Transverse colon (tissue), 4 donors: ENCODE measurements at places on chromosomes 16 and 17. TPM values are rescaled to one million over a fixed set of nuclear protein-coding genes. Genes with fewer than 3 reads are reported as not detected.

GRCh38 chr17:2957631-2958286 lies 105.6 kb downstream of the OR1D5 start:
- no peak for DNase-seq

GRCh38 chr16:83771306-83771942 lies 36.4 kb upstream of the HSBP1 start:
- no peak for DNase-seq

DNA sequence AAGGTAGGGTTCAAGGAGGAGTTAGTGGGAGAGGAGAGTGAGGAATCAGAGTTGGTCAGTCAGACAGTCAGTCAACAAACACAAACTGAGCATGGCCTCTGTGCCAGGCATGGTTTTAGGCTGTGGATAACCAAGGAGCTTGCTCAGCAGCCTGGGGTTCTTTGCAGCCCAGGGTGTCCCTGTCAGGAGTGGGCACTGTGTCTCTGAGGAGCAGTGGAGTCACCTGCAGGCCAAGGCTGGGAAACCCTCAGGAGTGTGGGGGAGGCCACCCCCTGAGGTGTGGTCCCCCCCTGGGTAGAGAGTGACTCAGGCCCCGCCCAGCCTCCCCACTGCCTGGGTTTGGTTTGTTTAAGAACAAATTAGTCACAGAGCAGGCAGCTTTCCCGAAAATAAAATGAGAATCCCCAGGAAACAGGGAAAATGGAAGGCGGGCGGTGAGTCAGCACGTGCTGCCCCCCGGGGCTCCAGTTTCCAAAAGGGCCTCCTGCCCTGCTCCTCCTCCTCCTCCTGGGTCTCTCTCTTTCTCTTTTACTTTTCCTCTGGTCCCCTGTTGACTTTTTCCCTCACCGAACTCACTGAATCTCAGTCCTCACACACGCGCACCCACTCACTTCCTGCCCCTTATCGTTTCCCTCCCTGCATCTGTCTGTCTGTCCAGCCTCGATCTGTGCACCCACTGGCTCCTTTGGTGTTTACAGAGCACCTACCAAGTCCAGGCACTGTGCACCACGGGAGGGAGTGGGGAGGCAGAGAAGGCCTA lies 44.3 kb downstream of the SOCS3 start:
- DNase-seq: peak; percentile 83

DNA sequence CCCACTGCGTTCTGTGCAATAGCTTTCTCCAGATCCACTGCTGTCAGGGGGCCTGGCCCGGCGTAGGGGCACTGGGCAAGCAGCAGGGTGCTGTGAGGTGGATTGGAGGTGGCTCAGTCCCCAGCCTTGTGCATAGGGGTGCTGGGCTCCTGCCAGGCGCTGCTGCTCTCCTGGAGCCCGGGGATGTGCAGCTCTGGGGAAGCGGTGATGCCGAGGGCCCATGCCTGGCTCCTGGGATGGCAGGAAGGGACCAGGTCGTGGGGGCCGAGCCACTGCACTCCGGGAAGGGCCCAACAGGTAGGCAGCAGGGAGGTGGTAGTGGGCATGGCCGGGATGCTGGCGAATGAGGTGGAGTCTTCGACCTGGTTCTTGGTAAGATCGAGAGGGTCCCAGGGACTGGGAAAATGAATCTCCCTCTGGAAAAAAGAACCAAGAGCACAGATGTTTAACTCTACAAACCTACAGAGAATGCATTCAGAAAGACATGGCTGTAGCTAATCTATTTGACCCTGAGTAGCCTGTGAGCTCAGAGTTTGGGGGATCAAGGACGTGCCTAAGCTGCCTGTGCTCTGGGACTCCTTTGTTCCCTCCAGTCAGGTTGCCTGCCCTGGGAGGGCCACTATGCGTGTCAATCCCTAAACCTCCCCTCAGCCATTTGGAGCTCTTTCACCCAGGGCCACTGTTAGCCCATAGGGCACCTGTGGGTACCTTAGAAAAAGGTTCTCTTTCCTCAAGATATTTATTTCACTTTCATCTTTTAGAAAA lies 6.6 kb upstream of the SUPT4H1 start:
- no peak for DNase-seq

DNA sequence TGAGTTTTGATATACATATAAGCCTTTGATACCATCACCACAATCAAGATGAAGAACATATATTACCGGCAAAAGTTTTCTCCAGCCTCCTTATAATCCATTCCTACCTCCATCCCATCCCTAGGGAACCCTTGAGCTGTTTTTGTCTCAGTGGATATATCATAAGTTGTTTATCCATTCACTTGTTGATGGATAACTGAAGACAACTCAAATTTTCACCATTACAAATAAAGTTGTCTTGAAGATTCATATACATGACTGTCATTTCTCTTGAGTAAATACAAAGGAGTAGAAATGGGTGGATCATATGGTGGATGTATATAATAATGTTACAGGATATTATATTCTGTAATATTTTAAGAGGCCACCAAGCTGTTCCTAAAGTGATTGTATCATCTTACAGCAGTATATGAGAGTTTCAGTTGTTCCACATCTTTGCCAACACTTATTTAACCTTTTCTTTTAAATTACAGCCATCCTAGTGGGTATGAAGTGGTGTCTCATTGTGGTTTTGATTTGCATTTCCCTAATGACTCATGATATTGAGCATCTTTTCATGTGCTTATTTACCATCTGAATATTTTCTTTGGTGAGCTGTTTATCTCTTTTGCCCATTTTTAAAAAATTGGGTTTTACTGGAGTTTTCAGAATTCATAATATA lies 17.4 kb downstream of the NF1 start:
- DNase-seq: no peak

DNA sequence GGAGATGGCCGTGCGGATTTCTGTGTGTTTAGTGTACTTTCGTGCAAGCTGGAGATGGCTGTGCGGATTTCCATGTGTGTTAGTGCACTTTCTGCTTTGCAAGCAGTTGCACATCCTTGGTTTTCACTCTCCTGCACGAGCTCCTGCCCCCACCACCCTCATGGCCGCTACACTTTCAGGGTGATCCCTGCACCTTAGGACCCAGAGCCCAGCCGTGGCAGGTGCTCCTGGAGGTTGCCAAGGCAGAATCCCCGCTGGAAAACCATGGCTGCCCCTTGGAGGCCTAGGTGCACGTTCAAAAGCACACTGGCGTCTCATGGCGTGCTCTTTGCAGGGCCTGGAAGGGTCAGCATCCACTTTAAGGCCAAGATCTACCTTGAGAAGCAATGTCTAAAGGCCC lies 311.0 kb upstream of the TNRC6C start:
- no peak for DNase-seq

GRCh38 chr17:55285340-55286301 lies 20.9 kb downstream of the HLF start:
- peak; percentile 87 for DNase-seq

GRCh38 chr16:56300891-56301850 lies 109.9 kb downstream of the GNAO1 start:
- no peak for DNase-seq

DNA sequence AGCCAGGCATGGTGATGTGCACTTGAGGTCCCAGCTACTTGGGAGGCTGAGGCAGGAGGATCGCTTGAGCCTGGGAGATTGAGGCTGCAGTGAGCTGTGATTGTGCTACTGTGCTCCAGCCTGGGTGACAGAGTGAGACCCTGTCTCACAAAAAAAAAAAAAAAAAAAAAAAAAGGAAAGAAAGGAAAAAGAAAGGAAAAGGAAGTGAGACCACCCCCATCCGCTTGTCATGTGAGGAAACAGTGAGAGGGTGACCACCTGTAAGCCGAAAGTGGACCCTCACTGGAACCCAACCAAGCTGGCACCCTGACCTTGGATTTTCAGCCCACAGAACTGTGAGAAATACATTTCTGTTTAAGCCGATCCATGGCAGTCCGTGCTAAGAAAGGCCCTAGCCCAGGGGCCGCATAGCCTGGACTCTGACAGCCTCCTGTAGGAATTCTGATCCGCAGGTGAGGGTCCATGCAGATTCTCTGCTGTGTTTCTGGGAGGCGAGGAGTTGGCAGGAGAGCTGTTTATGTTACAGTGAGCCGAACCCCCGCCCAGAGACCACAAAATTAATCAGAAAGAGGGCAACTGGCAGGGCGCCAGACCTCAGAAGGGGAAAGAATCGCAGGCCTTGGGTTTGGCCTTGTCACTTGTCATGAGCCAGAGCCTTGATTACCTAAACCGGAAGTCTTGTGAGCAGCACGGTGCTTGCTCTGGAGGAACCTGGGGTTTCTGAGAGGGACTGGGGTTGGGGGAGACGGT lies 945 bp downstream of the SGSH start:
- peak; percentile 87 for DNase-seq

DNA sequence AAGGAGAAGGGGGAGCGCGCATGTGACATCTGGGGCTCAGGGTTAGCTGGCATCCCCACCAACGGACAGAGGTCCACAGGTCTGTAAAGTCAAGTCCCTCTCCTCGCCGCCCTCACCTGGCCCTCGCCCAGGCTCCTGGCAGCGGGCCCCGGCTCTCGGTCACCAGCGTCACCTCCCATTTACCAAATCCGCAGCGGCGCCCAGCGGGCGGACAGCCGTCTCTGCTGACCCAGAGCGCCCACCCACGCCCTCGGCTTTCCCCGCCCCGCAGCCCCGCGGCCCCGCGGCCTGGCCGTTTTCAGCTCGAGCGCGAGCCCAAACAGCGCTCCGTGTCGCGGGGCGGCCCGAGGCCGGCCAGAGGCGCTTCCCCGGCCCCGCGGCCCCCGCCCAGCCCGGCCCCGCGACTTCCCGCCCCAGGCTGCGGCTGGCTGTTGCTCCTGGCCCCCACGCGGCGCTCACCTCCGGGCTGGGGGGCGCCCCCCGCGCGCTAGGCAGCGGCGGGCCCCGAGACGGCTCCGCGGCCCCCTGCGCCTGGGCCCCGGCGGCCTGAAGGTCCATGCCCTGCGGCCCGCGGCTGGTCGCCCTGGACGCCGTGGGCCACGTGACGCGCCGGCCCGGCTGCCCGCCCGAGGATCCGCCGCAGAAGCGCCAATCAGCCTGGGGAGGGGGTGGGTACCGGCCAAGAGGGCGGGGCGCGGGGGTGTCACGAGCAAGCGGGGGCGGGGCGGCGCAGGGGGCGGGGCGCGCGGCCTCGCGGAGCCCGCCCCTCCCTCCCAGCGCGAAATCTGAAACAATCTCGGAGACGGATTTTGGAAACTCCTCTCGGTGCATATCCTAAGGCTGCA lies at the start of gene COPRS:
COPRS (minus strand) TSS at position 603 of the 845 bp plus-strand sequence; CDS start at position 558, 45 bp downstream.
- DNase-seq: peak; percentile 91

GRCh38 chr16:22955461-22956070 lies 141.6 kb downstream of the HS3ST2 start:
- DNase-seq: no peak

DNA sequence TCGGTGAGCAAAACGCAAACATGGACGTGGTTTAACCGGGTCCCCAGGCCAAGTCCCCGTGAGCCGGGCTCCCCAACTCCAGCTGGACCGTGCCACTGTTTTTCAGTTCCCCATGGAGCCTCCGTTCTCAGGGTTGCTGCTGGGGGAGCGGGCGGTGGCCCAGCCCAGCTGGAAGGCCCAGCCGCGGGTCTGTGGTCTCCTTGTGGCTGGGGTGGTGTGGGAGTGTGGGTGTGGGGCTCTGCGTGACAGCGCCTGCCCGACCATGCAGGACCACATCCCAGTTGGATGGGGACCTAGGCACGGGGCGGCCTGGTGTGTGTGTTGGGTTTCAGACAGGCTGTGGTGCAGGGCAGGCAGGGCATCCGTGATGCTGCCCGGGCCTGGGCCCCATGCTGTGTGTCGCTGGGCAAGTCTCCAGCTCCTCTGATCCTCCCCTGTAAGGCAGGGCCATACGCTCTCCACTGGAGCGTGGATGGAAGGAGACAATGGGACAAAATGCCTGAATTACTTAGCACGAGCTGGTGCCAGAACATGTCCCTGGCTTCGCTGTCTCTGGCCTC lies 40.3 kb downstream of the COX4I1 start:
- no peak for DNase-seq

DNA sequence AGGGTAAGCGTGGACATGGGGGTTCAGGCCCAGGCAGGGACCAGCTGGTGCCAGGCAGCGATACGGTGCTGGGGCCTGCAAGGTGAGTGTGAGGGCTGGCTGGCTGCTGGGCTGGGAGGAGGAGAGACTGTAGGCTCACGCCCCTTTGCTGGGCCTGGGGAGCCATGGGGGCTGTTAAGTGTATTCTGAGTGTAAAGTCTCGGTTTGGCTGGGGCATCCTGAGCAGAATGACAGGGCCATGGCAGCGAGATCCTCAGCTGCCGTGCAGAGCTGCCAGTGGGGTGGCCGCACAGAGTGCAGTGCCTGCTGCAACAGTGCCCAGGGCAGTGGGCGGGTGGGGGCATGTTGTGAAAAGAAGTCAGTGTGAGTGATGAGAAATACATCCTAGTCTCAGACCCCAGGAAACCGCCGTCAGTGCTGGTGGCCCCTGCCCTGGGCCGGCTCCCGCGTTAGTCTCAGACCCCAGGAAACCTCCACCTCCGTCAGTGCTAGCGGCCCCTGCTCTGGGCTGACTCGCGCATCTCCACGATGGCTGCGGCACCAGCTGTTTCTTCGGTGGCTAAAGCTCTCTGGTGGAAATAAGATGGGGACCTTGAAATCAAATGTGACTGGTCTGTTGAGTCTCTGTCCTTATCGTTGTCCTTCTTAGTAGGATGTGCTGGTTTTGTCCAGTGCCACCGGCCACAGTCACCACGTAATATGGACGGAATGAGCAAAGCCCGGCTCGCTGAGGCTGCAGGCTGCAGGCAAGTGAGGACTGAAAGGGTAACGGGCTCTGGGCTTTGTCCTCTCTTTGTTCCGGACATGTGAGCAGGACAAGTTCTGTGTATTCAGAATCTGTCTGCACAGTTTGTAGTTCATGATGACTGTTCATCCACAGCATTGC lies 22.9 kb downstream of the ACSF3 start:
- DNase-seq: peak; percentile 6

- DNase-seq: no peak
Observed at GRCh38 chr17:51085150-51085805, 35.4 kb downstream of the SPAG9 start.

The MPRIP gene
- total RNA-seq: 163 TPM

The CCL16 gene
- not detected for total RNA-seq

The KCNJ18 gene
- not detected for total RNA-seq

The PHF12 gene
- total RNA-seq: 72.6 TPM

The ZFP3 gene
- total RNA-seq: 11.6 TPM

The RHBDF1 gene
- 35.4 TPM for total RNA-seq

The CTRB1 gene
- not detected for total RNA-seq

The SMG1 gene
- total RNA-seq: 115 TPM

The SPNS2 gene
- total RNA-seq: 23.6 TPM

The PRSS36 gene
- 8.1 TPM for total RNA-seq

The CTDNEP1 gene
- 113 TPM for total RNA-seq
